ENCODE measurements at places on chromosomes 7 and 10.

DNA sequence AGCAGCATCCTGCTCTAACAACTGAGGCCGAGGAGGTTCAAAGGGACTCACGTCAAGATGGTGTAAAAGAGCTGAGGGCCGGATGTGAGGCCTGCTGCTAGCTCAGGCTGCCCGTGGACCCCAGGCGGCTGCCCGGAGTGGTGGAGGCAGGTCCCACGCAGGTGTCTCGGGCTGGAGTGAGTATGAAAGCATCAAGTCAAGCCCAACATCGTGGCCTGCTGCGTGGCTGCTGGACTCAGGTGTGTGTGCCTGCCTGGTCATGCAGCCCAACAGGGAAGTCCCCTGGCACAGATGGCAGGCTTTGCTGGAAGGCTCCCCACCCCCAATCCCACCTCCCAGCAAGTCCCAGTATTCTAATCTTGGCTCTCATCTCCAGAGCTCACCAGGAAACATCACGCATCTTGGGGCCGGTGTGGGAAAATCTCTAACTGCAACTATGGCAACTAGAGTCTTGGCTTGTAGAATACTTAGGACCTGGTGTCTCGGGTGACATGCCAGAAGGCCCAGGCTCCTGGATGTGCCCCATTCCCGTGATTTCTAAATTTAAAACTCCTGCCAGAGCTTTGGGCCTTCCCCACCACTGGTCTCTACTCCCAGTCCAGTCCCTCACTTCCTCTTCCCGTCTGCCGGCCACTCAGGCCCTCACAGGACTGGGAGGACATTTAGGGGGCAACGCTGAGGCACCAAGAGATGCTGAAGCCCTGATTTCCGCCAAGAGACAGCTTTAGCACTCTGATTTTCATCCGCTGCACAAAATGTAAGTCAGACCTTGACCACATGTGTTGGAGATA is 85.9 kb downstream of the PRKAG2 start:
- DNase-seq: no peak

DNA sequence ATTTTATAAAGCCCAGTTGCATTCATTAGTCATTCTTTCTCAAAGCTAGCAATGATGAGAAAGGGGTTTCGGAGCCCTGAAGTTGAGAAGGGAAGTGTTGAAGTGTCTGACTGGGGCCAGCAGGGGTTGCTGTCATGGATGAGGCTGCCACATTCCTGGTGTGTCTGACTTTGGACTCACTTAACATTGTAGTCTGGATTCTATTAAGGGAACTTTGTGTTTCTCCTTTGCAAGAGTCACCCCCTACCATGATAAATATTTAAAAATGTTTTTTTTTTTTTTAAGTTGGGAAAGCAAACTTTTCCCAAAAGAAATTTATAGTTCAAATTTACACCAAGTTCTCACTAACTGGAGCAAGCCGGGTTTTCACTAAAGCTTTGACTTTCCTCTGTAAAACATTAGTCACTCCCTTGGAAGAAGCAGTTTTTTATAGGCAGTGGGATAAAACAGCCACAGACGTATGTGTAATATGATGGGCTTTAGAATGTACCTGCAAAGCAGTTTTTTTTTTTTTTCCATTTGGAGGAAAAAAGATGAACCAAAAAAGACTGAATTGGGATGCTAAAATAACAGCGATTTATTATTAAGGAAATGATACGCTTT is 243.6 kb downstream of the TWIST1 start:
- no peak for DNase-seq

DNA sequence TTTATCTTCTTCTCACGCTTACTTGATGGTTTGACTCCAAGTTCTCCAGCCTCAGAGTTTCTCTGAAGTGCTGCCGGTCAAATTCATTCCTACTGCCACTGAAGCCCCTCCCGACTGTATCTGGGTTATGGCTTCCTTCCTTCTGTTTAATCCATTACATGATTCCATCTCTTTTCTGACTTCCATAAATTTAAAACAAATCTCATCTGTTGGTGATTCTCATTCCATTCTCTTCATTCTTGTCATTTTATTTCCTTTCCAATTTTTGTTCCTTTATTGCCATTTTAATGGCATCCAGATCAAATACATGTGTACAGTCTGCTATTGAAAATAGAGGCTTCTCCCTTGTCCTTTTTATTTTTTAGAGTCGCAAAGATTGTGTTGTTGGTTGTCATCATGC is 25.4 kb upstream of the HIBADH start:
- DNase-seq: no peak

- no peak for DNase-seq
These were observed 41.8 kb upstream of the LRGUK start for GRCh38 chr7:134085311-134085710.

DNA sequence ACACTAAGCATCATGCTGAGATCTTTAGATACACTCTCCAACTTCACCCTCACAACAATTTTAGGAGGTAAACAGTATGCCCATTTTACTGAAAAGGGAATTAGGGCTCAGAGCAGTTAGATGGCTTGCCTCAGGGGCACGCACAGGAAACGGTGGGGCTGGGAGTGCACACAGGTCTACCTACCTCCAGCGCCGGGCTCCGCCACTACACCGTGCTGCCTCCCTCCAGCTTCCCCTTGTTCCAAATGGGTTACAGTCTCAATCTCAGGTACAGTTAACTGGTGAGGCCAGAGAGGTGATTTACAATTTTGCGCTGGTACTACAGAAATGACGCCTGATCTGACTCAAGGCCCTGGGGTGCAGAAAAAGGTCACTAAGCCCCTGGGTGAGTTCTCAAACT is 142.0 kb downstream of the NOC3L start:
- no peak for DNase-seq

DNA sequence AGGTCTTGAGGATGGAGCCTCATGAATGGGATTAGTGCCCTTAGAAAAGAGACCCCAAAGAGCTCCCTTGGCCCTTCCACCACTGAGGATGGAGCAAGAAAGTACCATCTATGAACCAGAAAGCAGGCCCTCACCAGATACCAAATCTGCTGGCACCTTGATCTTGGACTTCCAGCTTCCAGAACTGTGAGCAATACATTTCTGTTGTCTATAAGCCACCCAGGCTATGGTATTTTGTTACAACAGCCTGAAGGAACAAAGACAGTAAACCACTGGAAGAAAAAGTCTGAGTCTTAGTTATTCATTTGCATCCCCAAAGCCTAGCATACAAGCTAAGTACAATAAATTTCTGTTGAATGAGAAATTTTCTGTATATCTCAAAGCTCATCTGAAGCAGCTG is 37.9 kb upstream of the TNS3 start:
- no peak for DNase-seq

- no peak for DNase-seq
These were observed 71.5 kb upstream of the PPP2R2D start for GRCh38 chr10:131829156-131829930.
